Small intestine (tissue), 16 donors: ENCODE measurements at places on chromosomes 6 and 20.

GRCh38 chr6:155996151-155996550 is 540.5 kb upstream of the NOX3 start:
- no peak for DNase-seq

- no peak for DNase-seq
Measured at GRCh38 chr6:109944448-109944847, 33.7 kb upstream of the GPR6 start.

DNA sequence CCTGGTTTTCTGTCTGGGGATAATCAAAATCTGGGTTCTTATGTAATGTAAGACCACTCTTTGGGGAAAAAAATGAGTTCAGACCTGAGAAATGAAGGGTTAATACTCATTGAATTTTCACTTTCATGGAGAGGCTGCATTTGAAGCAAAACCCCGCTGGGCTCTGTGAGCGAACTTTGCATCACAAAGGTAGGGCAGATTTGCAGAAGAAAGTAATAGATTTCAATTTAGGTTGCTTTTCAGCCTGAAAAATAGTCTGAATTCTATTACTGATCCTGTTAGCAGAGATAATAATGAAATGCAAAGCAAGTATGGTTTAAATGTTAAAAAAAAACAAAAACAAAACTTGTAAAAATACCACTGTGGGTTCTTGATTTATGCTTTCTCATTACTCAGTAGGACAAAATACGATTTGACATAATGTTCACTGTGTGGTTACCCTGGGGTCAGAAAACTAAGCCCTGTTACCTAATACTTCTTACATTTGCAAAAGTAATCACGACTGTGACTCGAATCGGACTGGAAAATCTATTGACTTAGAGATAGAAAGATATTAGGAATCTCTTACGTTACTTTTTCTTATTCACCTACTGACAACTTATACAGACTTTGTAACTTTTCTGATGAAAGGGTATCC is 72.2 kb downstream of the UST start:
- DNase-seq = no peak

DNA sequence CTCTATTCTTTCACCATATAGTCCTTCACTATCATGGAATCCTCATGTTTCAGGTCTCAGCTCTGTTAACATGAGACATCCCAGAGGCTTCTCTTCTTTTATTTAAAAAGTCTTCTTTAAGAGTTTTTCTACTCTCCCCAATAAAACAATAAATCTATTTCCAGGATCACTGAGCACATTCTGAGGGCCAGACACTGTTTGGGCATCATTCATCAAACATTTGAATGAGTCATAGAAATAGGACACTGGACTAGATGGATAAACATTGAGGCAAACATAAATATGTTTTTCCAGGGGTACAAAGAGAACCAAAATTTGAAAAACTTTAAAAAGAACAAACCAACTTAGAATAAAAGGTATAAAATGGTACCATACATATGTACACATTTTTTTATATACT is 554.4 kb downstream of the KIF16B start:
- no peak for DNase-seq

- peak; percentile 81 for DNase-seq
Measured at GRCh38 chr6:40930555-40930954, 108.5 kb downstream of the UNC5CL start.

- DNase-seq = peak; percentile 63
Measured at GRCh38 chr6:53813096-53813495, 18.3 kb downstream of the LRRC1 start.

DNA sequence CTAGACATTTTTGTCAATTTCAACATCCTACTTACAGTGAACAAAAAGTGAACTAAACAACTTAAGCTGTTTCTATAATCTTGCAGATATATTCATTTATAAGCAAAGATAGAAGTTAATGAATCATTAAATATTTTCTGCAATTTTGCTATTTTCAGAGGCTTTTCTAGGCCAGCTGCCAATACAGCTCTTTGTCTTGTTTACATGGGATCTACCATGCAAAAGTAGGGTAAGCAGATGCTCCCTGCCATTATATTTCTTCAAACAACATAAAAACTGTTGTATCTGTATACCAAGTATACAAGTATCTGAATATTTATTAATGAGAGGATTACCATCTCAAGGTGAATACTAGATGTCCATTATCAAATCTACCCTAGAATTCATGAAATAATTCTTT is 15.4 kb downstream of the PNISR start:
- DNase-seq = no peak

GRCh38 chr6:56003616-56004015 is 128.2 kb upstream of the BMP5 start:
- DNase-seq = no peak
